ENCODE measurements at places on chromosomes 5 and 9. TPM values are rescaled to one million over a fixed set of nuclear protein-coding genes. Genes with fewer than 3 reads are reported as not detected.

The FAM221B gene
- total RNA-seq: 0.32 TPM

The ARRDC3 gene
- 90.5 TPM for total RNA-seq

The GABBR2 gene
- 0.24 TPM for total RNA-seq

The OLFM1 gene
- total RNA-seq: 24.1 TPM

The NRARP gene
- 6.5 TPM for total RNA-seq

The MYOT gene
- not detected for total RNA-seq

DNA sequence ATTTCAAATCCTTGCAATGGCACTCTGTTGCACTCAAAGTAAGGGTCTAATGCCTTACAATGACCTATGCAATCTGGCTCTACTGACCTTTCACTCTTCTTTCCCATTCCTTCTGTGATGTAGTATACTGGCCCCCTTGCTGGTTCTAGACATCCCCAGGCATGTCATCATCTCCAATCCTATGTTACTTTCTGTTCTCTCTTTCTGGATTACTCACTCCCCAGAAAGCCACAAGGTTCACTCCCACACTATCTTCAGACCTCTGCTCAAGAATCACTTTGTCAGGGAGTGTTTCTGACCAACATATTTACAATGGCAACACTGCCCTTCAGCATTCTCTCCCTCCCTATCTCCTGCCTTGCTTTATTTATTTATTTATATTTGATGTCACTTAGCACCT, 802.2 kb upstream of the WWC1 start:
- DNase-seq: no peak

DNA sequence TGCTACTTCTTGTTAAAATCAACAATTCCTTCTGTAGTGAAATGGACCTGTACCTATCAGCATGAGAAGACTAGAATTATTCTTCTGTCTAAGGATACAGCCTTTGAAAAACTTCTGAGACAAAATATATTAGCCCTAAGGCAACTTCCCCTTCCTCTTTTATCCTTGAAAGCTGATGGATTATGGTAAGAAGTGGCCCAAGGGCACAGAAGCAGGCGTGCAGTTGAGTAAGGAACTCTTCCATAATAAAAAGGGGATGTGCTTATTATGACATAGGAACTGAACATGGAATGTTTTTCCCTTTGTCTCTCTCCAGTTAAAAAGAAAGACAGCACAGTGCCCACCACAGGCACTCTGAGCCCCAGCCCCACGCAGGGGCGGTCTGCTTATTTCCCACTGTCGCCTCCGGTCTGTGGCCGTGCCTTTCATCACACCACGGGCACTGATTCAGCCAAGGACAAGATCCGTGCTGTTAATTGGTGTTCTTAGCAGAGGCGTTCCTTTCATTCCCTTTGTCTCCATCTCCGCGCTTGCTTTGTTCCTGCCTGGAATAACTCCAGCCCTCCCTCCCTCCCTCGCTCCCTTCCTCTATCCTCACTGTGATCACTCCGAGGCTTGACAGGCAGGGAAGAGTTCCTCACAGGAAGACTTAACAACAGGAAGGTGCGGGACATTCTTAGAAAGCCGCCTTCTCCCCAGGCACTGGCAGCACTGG, 135.9 kb upstream of the OTULINL start:
- DNase-seq: no peak

DNA sequence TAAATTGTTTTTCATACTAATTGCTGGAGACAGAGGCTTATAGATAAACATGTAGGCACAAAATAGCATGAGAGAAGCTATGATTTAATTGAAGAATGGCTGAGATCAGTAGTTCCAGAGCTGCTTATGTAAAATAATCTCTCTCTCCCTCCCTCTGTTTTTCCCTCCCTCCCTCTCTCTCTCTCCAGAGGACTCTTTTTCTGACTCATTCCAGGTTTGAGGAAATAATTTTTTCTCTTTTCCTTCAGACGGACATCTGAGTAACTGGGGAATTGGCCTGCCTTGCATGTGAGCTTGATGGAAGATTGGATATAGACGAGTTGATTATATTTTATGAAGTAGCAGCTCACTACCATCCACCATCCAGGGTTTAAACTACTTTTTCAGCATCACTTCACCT, 35.5 kb downstream of the KCTD16 start:
- no peak for DNase-seq

- DNase-seq: no peak
These were observed 141.3 kb downstream of the PSAT1 start for GRCh38 chr9:78438211-78438610.

- DNase-seq: no peak
These were observed 55.9 kb upstream of the KLF9 start for GRCh38 chr9:70470050-70471015.

DNA sequence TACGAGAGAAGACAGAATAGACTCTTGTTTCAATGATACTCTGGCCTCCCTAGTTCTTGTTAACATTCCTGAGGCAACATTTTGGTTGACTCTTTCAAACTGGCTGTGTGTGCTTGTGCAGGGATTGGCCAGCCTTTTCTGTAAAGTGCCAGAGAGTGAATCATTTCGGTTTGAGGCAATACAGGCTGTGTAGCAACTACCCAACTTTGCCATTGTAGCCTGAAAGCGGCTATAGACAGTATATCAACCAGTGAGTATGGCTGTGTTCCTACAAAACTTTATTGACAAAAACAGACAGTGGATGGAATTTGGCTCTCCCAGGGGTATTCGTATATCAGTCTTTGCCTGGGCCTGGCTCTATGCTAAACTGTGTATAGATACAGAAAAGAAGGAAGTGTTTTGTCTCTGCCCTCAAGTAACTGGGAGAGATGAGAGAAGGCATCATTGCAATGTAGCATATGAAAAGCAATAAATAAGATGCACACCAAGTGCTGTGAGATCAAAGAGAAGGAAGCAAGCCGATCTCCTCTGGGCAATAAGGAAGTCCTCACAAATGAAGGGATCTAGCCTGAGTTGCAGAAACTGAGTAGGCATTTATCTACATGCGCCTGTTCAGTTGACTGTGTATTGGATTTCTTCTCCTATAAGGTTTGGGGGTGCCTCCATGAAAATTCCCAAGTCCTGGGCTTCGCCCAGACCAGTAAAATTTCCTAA, 568.0 kb upstream of the KLF4 start:
- no peak for DNase-seq

DNA sequence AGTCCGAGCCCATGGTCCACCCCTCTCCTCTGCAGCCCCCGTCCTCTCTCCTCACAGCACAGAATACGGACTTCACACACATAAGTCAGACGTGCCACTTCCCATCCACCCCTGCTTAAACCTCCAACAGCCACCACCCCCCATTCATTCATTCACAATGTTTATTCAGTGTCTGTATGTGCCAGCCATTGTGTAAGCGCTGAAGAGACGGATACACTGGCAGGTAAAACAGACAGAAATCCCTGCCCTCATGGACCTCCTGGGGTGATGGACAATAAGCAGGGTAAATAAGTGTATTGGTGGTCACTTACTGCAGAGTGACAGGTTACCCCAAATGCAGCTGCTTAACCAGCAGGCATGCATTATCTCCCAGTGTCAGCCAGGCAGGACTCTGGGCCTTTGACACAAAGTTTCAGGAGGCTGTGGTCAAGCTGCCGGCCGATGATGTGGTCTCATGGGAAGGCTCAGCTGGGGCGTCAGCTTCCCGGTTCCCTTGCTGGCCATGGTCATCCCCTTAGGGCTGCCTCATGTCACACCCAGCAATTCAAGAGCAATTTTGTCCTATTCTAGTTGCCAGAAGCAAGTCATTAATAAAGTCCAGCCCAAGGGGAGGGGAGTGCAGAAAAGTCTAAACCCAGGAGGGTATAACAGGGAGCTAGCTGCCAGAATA, 1.8 kb upstream of the PAXX start:
- no peak for DNase-seq

DNA sequence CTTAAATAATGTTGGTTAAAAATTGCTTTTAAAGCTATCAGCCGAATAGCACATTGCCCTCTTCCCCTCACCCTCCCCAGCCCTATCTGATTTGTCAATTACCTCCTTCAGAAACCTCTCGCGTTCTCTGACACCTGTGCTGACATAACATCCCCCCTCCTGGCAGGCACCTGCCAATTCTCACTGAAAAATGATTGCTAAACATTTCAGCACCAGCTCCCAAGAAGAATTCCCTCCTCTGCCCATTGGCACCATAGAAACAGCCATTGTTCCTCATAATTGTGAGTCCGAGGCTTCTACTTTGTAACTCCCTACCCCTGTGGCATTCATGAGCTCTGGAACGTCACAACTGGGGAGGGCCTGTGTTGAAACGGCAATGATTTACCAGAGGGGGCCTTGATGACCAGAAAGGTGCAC, 20.2 kb downstream of the CDH6 start:
- DNase-seq: no peak

- DNase-seq: no peak
These were observed 29.7 kb upstream of the TDRD7 start for GRCh38 chr9:97382099-97382718.

- peak; percentile 48 for DNase-seq
These were observed 16.0 kb downstream of the FRRS1L start for GRCh38 chr9:109150925-109151545.

GRCh38 chr5:41708604-41708940, 161.7 kb downstream of the OXCT1 start:
- DNase-seq: no peak

GRCh38 chr9:123422635-123423310, 66.8 kb downstream of the CRB2 start:
- DNase-seq: no peak

DNA sequence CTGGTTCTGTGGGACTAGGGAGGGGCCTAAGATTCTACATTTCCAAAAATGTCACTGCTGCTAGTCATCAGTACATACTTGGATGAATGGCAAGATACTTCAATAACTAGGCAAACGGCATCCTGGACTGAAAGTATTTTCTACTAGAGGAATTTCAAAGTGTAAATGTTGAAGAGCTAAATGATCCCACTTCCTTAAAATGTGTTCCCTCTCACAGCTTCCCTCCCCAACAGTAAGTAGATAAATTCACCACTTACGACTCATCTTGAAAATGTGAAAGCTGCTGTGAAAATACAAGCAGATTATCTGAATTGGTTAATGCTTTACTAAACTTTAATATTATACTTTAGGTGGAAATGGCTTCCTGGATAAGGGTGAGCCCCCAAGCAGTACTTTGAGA, 1571.5 kb upstream of the WWC1 start:
- no peak for DNase-seq

DNA sequence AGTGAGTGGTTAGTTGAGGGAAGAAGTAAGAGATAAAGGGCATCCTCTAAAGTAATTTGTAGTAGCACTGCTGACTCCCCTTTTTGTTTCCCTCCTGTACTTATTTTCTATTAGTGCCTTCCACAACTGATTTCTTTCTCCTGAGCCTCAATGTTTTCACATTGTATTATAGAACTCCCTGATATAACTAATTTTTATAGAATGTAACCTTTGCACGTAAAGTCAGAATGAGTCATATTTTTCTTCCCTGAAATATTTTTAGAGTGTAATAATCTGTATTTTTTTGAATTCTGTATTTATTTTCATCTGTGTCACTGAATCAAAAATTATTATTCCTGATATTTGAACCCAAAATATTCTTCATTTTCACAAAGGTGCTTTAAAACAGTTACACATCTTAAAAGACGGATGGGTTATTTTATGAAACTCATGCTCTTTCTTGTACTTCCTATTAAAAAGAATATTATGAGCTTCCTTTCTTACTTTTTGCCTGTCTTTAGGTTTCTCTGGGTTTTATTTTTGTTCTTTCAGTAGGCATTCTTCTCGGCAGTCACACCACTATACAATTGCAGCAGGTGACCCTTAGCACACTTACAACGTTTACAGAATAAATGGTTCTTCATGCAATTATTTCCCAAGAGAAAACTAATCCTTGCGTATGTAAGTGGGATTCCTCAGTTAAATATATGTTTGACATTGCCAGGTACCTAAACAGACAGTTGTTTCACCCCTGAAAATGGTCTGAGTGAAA, 30.5 kb upstream of the DMRTA1 start:
- DNase-seq: no peak

- no peak for DNase-seq
These were observed 169.9 kb downstream of the DAB2IP start for GRCh38 chr9:121821326-121821725.

- no peak for DNase-seq
These were observed 31.1 kb downstream of the TRIO start for GRCh38 chr5:14174230-14174636.

DNA sequence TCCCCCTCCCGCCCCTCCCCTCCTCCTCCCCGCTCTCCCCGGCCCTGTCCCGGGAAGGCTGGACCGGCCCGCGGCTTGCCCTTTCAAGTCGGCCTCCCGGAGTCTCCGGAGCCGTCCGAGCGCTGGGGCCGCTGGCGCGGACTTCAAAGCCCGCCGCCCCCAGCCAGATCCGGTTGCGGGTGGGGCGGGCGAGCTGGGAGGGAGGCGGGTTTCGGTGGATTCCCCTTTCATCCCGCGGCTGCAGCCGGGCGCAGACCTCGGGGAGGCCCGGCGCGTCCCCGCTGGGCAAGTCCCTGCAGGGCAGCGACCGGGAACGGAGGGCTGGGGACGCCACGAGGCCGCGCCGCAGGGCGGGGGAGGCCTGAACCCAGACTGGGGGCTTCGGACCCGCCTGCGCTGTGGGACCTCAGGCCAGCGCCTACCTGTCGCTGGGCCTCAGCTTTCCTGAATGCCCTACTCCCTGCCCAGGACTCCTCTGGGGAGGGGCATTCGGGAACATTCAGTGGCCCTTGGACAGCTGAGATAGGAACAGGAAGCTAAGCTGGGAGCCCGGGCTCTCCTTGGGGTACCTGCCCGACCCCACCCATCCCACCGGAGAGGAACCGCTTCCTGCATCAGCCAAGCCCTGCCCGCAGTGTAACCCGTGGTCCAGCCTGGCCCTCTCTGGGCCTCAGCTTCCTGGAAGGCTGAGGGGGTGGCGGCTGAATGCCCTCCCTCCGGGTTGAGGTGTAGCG, 23.4 kb downstream of the C9orf50 start:
- DNase-seq: peak; percentile 80

DNA sequence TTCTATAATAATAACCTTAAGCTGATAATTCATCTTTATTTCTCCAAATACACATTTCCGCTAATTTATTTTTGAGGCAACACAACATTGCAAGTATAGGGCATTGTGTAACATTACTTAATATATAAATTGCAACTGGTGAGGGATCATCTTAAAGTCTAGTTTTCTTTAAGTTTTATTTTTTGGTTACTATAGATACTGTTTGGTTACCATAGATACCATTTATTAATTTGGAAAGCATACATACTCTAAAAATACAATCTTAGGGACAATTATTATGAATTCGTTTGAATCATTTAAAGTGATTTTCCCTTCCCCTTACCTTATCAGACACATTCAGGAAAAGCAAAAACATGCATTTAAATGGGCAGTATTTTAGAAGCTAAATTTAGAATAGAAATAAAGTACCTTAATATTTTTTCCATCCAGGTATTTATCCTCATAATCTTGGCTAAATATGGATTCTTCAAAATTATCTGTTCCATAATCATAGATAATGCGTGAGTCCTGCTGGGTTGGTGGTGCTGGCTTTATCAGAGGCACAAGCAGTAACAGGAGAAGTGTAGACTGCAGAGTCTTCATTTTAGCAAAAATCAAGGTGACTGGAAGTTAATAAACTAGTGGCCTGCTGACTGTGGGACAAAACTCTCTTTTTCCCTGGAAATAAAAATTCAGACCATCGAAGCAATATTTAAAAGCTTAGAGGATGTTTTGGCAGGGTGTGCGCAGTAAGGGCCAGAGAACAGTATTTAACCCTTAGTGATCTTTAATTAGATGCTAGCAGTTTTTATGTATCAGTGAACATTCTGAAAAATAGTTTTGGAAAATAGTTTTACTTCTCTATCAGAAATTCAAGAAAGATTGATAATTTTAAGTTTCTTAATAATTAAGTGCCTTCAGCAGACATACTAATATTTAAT, 1.3 kb downstream of the OGN start:
- no peak for DNase-seq

GRCh38 chr5:78611126-78611605, 37.4 kb downstream of the LHFPL2 start:
- no peak for DNase-seq
